ENCODE measurements at places on chromosomes 13 and 19.
A peak's percentile ranks its signal among the peaks of the same experiment; 100 is the strongest.

GRCh38 chr13:113838711-113839201 lies 25.1 kb downstream of the GAS6 start:
- DNase-seq: no peak

DNA sequence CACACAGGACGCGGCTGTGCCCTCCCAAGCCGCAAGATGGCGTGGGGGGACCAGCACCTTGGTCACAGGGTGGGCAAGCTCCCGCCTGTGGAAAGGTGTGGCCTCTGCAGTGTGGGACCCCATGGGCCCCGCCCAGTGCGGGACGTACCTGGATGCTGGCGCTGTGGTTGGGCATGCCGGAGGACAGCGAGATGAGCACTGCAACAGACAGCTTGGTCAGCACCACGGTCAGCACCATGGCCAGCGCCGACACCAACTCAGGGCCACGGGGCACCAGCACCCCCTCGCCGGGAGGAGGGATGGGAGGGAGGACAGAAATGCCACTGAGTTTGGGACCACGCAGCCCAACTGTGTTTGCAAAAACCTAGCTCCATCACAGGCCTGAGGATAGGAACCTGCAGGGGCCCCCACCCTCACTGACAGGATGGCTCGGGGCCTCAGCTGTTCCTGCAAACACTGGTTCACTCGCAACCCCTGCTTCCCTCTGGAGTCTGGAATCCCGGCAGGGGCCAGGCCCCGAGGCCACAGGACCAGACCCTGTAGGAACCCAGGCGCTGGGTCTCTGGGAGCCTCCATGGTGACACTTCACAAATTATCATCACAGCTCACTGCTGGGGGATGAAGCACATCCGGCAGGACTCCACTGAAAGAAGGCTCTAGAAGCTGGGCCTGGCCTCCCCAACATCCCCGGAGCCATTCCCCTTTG lies 27.1 kb downstream of the IZUMO4 start:
- peak; percentile 19 for DNase-seq

GRCh38 chr13:50951366-50951765 lies 41.8 kb downstream of the RNASEH2B start:
- DNase-seq: no peak

- DNase-seq: no peak
Observed at GRCh38 chr13:85314686-85315085, 484.5 kb downstream of the SLITRK6 start.

DNA sequence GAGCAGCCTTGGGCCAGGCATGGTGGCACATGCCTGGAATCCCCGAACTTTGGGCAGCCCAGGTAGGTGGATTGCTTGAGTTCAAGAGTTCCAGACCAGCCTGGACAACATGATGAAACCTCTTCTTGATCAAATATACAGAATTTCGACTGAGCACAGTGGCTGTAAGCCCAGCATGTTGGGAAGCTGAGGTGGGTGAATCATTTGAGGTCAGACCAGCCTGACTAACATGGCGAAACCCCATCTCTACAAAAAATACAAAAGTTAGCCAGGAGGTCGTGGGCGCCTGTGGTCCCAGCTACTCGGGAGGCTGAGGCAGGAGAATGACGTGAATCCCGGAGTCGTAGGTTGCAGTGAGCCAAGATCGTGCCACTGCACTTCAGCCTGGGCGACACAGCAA lies 8.0 kb upstream of the NLRP7 start:
- no peak for DNase-seq

- no peak for DNase-seq
Observed at GRCh38 chr13:29902632-29903305, 52.4 kb upstream of the UBL3 start.

DNA sequence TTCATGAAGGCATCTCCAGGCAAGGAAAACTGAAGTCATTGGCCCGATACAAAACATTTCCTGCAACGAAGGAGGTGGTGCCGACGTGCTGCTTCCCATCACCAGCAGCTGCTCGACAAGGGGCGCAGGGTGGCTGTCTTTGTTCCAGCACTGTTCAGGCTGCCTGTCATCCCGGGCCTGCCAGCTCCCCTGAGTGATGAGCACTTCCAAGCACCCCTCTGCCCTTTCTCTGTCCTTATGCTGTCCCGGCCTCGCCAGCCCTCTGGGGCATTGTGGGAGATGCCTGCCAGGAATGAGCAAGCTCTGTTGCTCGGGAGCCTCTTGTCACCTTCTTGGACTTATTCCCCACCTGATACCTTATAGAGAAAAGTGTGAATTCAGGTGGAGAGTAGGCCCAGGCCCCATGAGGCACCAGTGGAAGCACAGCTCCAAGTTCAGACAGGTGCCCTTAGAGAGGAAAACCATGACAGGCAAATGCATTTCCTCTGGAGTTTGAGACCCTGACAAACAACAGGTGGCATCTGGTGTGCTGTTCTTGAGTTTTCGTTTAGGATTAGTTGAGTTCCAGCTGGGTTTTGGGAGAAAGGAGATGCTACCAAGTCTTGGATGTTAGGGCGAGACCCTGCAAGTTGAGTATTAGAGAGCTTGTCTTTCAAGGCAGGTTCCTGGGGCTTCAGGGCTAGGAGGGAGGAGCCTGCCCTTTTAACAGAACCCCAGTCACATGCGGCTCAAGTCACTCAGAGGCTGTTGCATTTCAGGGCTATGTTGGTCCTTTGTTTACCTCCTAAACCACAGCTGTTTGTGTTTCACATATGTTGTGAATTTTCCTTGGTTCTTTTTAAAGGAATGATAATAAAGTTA lies 21.4 kb downstream of the BBC3 start:
- DNase-seq: no peak

- DNase-seq: peak; percentile 26
Observed at GRCh38 chr19:51571599-51571998, 516 bp downstream of the ZNF175 start.

DNA sequence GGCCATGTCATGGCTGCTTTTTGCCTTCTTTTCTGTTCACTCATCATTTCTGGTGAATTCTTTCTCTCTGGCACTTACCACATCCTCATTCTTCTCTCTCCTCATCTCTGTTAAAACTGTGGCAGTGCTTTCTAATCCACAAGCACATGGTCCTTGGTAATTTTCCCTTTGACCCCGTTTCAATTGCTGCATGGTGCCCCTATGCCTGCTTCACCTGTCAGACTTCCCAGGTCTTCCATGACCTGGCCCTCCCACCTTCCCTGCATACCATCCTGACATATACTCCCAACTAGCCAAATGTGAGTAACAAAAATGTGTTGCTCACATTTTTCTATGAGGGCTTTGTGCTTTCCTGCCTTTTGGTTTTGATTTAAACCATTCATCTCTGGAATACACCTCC lies 286.5 kb downstream of the MTUS2 start:
- DNase-seq: no peak

DNA sequence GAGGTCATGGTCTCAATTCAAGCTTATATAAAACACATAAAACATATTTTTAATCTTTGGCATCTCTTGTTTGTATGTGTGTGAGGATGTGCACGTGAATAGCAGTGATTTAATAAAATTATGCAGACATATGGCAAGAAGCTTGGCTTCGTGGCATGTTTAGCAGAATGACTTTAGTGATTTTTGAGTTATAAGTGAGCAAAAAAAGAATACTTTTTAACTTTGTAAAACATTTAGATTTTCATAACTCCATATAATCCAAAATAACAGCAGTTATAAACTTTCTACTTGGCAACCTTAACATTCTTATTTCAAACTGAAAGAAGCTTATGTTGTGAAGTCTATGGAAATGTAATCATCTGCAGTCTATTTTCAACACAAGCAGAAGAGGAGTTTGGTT lies 120.6 kb downstream of the SLITRK1 start:
- DNase-seq: no peak

DNA sequence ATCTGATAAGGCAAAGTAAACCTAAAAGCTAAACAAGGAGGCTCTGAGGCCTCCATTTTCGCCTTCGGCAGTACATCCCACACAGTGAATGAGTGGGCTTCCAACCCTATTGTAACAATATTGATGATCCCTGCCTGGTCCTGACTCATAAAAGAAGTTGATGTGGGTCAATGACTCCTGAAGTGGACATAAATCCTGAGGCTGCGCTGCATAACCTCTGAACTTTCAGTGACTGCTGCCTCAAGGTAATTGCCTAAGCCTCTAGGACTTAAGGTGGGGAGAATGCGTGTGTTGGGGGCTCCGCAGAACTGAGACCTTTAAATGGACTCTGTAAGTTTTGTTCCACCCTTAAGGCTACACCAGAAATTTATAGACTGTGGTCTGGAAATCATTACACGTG lies 42.6 kb downstream of the SIAH3 start:
- DNase-seq: no peak

- peak; percentile 26 for DNase-seq
Observed at GRCh38 chr13:94656766-94657165, 55.1 kb downstream of the GPR180 start.
